NCI-H2171 (cell line): ENCODE measurements at places on chromosomes 2 and 18.

DNA sequence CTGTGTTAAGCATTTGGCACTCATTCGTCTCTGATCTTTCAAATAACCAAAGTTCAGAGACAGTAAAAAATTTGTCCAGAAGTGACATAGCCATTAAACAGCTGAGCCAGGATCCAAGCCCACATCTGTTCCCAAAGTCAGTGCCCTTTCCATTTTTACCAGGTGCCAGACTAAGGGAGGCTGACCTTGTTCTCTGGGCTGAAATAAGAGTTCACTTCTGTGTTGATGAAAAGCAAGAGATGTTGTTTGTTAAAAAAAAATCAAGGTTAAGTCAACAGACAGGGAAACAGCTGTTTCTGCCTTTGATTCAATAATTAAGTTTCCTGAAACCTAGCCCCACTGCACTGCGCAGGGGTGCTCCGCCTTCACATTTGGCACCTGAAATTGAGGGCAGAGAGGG, 117.1 kb downstream of the PRKRA start:
- DNase-seq, result peak; percentile 38

DNA sequence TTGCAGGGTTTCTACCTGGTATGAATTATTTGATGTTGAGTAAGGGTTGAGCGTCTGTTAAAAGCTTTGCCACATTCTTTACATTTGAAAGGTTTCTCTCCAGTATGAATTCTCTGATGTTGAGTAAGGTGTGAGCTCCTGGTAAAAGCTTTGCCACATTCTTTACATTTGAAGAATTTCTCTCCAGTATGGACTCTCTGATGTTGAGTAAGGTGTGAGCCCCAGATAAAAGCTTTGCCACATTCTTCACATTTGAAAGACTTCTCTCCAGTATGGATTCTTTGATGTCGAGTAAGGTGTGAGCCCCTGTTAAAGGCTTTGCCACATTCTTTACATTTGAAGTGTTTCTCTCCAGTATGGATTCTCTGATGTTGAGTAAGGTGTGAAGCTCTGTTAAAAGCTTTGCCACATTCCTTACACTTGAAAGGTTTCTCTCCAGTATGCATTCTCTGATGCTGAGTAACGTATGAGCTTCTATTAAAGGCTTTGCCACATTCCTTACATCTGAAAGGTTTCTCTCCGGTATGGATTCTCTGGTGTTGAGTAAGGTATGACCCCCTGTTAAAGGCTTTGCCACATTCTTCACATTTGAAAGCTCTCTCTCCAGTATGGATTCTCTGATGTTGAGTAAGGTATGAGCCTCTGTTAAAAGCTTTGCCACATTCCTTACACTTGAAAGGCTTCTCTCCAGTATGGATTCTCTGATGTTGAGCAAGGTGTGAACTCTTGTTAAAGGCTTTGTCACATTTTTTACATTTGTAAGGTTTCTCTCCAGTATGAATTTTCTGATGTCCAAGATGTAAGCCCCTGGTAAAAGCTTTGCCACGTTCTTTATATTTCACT, 27.1 kb downstream of the ZNF519 start:
- DNase-seq, result no peak

GRCh38 chr2:88377641-88377991, 74.9 kb downstream of the FOXI3 start:
- no peak for DNase-seq

- no peak for DNase-seq
Measured at GRCh38 chr18:7786569-7786968, 219.5 kb downstream of the PTPRM start.

DNA sequence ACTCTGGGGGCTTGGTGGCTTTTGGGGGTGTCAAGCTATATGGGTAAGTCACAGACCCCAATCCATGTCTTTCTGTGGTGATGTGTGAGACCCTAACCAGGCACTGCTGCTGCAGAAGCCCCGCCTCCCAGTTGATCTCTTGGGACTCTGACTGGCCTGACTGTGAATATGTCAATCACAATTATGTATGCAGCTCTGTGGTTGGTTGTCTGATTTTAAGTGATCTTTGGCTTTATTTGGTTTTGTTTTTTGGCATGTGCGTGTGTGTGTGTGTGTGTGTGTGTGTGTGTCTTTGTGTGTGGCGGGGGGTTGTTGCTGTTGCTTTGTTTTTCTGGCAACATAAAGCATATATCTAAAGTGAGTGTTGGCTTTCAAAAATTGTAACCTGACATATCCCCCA, 78.5 kb upstream of the GLS start:
- no peak for DNase-seq

DNA sequence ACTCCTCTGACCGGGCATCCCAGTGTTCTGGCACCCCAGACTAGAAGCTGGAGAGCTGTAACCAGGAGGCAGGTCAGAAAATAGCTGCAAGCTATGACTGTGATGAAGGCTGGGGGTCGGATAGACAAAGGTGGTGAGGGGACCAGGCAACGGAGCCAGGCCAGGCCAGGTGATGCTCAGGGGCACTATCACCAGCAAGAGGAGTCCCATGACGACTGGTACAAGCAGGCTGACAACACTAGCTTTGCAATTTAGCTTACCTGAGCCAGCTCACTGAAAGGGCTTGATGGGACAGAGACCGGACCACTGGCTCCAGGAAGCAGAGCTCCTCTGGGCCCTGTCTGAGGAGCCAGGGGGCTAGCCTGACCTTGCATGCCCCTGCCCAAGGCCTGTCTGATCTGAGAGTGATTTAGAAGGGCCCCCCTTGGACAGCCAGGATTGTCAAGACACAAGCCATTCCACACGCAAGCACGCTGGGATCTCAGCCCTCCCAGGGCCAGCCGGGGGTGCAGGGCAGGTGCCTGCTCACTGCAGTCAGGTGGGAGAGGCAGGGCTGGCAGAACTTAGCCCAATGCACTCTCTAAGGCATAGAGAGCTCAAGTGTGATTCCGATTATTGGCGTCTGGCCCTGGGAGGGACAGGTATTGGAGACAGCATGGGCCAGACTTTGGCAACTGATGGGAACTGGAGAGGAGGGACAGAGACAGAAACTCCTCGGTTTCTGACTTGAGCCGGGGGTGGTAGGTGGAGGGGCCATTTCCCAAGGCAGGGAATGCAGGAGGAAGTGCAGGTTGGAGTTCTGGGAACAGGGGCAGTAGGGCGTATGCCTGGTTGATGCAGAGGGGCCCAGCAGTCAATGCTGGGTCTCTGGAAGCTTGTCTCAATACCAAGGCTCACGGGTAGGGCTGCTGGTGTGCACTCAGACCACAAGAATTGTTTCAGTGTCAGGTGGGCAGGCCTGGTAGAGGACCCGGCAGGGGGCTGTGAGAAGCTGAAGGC, 47.7 kb downstream of the MYO7B start:
- DNase-seq, result no peak

DNA sequence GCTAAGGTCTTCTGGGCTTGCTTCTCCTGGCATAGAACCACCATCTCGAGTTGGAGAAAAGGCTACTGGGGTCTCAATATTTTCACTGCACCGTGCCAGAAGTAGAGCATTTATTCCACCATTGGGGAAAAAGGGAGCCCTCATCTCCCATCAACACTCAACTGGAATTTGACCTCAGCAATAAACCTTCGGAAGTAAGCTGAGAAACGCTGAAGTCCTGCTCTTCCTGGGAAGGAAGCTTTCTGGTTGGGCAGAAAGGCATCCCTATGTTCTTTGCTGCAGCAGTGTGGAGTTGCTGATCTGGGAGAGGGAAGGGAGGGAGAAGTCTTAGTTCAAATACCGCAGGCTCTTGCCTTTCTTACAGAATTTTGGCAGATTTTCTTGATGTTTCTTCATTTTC, 368.8 kb downstream of the NUP35 start:
- no peak for DNase-seq

DNA sequence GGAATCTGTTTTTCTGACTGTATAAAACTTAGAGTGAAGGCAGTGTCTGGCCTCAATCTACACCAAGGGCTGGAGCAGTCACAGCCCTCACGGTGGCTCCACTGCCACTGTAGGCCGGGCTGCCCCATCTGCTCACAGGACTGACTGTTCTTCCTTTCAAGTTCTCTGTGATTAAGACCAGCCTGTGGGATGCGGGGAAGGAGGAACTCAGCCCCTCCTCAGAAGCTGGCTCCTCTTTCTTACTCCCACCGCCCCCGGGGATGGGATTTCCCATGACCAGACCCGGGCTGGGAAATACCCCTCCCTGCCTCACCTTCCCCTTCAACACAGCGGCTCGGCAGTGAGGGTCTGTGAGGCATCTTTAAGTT, 106.0 kb downstream of the COPS8 start:
- no peak for DNase-seq

DNA sequence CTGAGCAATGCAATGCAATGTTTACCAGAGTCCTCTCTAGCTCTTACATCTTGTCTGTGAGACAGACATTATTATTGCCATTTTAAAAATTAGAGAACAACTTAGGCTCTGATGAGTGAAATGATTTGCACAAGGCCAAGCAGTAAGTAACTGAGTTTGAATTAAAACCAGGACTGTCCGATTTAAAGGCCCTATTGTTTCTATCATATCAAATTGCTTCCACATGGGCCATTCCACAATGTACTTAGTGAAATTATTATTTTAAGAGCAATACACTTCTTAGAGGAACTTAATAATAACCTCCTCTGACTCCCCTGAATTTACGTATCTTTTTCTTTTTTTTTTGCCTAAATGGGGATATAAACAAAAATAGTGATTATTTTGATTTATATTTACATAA, 64.6 kb downstream of the PLCL1 start:
- no peak for DNase-seq

GRCh38 chr2:21930226-21930625, 806.5 kb downstream of the TDRD15 start:
- DNase-seq, result no peak

DNA sequence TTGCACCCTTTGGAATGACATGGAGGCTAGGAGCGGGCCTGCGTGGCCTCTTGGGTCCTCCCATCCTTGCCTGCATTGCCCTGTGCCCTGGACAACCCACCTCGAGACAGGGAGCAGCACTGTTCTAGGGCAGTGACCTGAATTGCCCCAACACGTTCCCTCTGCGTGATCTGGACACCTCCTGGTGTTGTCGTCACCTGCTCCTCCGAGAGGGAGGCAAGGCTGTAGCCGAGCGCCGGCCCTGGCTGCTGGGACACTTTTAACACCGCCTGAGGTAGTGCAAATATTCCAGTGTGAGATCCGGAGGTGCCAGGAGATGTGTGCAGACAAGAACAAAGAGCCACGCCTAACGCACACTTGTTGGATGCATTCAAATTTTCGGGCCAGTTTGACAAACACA, 131.5 kb downstream of the SMAD7 start:
- no peak for DNase-seq

GRCh38 chr2:18903750-18904149, 314.4 kb upstream of the NT5C1B start:
- no peak for DNase-seq

DNA sequence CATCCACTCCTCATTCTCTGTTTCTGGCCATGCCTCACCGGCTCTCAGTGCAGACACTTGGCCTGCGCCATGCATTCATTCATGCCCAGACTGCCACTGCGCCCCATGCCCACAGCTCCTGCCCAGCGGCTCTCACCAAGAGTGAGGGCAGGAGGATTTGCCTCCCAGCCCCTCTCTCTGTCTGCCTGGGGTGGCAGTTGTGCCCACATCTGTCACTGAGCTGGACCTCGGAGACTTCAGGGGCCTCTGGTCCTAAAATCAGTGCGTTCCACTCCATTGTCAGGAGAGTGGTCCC, 75.1 kb downstream of the CIB4 start:
- DNase-seq, result no peak

DNA sequence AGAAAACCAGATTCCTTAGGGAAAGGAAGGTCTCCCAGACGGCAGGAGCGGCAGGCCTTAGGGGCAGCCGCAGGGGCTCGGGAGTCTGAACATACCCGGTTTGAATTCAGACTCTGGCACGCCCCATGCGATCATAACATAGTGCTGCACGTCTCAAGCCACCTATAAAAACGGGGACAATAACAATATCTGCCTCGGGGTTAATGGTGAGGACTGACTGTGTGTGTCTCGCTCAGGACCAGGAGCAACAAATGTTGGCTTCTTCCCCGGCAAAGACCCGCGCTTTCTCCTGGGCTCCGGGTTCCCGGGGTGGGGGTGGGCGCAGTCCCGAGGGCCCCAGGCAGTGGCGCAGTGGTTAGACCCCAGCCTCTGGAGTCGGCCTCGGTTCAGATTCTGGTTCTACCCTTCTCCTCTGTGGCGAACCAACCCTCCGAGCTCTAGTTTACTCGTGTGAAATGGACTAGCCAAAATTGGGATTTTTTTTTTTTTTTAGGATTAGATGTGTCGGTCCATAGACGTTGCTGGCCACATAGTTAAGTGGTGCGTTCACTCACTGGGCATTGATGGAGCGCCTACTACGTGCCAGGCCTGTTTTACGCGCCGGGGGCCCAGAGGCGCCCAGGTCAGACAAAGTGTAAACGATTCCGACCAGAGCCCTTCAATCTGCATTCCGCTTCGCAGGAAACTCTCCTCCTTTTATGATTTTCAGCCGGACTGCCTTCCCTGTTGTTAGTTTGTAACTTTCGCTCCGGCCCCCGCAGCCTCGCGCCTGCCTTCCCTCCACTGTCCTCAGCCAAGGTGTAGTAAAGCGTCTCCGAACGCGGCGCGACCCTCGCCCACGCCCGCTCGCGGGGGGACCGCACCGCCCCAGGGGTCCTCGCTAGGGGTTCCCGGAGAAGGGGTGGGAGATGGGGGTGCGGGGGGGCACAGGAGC, 820 bp upstream of the SH3BP4 start:
- no peak for DNase-seq

GRCh38 chr2:159137511-159138241, 148.8 kb downstream of the WDSUB1 start:
- DNase-seq, result no peak

- no peak for DNase-seq
Measured at GRCh38 chr2:10584242-10584753, 105.5 kb downstream of the NOL10 start.

GRCh38 chr2:26034637-26034992, 731 bp downstream of the RAB10 start:
- no peak for DNase-seq

DNA sequence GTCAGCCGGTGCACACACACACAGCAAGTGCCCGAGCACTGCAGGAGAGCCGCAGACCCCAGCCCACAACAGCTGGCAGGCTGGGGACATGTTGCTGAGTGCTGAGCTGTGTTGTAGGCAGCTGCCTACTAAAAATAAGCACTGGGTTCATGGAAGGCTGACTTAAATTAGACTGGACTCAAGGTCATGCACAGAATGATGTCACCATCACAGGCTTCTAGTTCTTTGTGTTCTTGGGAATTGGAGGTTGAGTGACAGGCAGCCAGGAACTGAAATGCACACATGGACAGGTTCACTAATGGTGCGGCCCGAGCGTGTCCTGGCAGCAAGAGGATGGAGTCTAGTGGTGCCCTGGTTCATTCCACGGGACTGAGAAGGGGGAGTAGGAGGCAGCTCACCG, 71.3 kb downstream of the VWA3B start:
- no peak for DNase-seq

- no peak for DNase-seq
Measured at GRCh38 chr2:139155991-139156390, 375.8 kb upstream of the NXPH2 start.
